Ureter (tissue), 1 donor: ENCODE measurements at places on chromosomes 1 and 21. TPM values are rescaled to one million over a fixed set of nuclear protein-coding genes. Genes with fewer than 3 reads are reported as not detected.

DNA sequence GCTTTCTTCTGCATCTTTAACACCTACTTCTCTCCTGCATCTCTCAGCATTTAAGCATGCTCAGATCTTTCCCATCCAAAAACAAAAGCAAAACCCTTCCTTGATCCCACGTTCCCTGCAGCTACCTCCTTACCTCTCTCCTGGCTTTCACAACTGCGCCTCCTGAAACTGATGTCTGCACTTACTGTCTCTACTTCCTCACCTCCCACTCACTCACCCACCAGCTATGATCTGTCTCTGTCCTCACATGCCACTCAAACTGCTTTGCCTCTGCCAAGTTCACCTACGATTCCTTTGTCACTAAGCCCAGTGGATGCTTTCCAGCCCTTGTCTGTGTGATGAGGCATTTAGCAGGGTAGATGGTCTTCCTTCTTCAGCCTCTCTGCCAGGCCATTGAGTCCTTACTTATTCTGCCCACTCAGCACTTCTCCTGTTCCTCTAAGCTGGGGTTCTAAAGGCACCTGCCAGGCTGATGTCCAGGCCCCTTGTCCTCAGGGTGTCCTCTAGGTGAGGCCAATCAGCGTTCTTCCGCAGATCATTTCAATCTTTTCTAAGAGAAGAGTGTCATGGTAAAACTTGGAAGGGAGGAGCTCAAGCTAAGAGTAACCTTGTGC, 10.0 kb upstream of the GJB3 start:
- no peak for DNase-seq

GRCh38 chr1:221989741-221990140, 247.9 kb upstream of the DUSP10 start:
- no peak for DNase-seq

- DNase-seq = peak; percentile 78
These were observed 29.7 kb downstream of the PBX1 start for GRCh38 chr1:164588516-164589341.

DNA sequence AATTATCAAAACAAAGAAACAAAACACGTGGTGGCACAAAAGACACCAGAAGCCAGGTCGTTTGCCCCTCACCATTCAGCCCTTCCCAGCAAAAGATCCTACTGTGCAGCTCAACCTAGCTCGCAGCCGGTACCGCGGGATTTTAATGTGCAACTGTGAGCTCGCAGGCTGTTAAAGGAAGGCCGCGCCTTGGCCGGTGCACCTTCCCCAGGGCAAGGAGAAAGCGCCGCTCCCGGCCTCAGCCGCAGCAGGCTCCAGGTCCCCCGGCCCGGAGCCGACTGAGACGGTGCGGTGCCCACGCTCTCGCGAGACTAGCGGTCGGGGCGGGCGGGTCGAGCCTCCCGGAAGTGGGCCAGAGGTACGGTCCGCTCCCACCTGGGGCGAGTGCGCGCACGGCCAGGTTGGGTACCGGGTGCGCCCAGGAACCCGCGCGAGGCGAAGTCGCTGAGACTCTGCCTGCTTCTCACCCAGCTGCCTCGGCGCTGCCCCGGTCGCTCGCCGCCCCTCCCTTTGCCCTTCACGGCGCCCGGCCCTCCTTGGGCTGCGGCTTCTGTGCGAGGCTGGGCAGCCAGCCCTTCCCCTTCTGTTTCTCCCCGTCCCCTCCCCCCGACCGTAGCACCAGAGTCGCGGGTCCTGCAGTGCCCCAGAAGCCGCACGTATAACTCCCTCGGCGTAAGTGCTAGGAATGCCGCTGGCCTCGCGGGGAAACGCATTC, at the start of gene AGL:
TSS of gene AGL (plus strand) at position 618 of the 715 bp plus-strand sequence. CDS start 682 bp downstream, outside the sequence.
- DNase-seq = peak; percentile 90

- no peak for DNase-seq
These were observed 18.1 kb downstream of the RGS2 start for GRCh38 chr1:192826791-192827546.

TFF2 gene
- not detected for total RNA-seq

- no peak for DNase-seq
These were observed 7.8 kb upstream of the CDK18 start for GRCh38 chr1:205496661-205497060.

DNA sequence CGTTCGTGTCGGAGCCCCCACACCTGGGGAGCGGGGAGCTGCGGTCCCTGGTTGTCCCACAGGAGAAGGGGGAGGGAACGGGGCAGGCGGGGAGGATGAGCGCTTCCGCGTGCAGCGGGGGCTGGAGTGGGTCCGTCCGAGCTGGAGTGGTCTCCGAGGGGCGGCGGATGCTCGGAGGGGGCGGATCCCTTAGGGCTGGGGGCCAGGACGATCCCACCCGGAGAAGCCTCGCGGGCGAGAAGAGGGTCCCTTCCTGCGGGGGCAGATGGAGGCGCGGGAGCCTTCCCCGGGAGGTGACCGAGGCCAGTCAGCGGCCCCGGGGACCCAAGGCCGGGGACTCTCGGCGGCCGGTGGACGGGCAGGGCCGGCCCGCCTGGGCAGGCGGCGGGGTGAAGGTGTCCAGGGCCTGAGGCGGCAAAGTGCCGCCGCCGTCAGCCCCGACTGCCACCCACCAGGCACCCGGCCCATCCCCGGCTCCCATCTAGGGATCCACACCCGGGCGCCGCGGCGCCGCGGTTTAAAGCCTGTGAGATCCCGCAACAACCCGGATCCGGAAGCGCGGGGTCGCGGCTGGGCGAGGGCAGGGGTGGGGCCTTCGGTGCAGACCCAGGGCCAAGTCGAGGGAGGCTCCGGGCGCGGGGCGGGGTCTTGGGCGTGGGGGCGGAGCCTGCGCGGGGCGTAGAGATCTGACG, 5.3 kb upstream of the CCDC27 start:
- DNase-seq = peak; percentile 86

- peak; percentile 60 for DNase-seq
These were observed 8.7 kb upstream of the TTF2 start for GRCh38 chr1:117051224-117052064.

KRTAP22-1 gene
- not detected for total RNA-seq

GRCh38 chr1:239276051-239276450, 110.3 kb upstream of the CHRM3 start:
- DNase-seq = no peak

DNA sequence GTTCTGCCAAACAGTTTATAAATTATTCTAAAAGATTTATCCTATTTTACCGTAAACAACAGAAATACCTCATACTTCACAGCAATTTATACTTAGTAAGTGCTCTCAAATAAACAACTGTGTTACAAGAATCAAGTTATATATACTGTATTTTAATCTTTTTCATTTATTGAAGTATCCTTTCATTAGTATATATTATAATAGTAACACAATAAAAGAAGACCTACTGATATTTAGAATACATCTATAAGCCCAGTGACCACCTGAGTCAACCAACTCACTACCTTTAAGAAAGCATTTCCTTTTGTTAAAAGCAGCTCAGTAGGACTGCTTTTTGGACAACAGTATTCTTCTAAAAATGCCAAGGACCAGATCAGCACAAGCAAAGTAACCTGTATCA, 5.9 kb downstream of the TMCO1 start:
- no peak for DNase-seq

- peak; percentile 93 for DNase-seq
These were observed at the start of gene CEP170 for GRCh38 chr1:243254927-243255790. TSS of gene CEP170 (minus strand) at chr1:243255281. CDS start at chr1:243225280, 30,001 bp downstream.

- DNase-seq = no peak
These were observed 1424.2 kb downstream of the MRPL39 start for GRCh38 chr21:24183077-24183476.

DNA sequence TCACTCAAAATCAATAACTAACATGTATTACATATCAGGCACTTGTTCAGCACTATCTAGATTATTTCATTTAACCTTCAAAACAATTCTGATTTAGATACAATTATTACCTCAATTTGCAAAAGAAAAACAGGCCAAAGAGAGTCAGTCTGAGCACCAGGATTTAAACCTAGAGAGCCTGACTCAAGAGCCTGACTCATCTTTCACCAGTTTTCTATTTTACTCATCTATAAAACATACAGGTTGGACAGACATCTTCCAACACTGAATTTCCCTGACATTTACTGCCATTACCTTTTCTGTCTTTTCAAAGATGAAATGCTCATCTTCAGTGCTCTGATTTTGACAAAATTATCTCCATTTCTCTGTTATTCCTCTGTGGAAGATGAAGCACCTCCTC, 116.5 kb downstream of the MRPL39 start:
- no peak for DNase-seq

DNA sequence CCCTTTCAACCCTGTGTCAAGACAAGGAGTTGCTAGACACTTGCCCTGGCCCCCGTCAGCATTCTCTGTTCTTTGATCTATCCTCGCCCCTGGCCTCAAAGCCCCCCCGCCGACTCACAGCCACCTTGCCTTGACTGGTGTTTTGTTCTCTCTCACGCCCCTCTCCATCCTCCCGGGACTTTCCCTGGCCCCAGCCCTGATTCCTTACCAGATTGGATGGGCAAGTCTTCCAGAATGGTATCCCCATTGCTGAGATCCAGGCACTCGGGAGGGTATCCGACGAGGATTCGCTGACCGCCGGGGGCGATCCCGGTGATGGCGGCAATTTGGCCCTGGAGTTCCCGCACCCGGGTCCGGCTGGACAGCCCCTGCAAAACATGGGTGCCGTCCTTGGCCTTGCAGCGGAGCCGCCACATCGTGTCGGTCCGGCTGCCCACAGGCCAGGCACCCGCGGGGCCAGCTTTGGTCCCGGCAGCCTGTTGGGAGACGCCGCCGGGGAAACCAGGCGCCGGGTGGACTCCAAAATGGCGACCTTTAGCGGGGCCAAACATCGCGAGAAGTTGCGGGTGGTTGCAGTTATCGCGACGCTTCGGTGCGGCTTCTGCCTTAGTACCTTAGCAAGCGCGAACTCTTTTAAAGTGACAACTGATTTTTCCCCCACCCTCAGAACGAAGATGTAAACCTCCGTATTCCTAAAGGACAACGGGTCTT, 373 bp downstream of the YOD1 start:
- peak; percentile 94 for DNase-seq

DNA sequence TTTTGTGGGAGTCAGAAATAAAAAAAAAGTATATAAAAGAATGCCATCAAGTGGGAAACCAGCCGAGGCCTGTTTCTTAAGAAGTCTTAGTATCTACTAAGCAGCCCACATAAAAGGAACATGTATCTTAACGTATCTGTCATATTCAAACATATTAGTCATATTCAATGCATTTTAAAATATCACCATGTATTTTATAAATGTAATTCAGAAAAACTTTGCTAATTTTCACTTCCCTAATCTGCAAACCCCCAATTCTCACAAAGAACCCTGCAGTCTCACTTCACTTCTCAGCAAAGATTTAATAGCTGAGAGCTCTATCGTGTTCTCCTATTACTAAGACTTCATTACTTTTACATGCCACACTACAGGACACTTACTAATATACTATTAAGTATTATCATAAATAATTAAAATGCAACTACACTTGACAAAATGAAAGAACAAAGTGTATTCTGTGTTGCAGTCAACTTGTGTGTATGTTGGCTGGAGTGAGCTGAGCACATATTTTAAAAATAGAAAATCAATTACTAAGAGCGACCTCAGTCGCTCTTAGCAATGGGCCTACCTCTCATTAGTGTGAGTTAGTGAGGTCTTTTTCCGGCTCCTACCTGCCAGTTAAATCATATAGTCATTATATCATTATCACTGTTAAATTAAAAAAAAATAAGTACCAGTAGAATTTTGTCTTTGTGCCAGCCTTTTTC, 484.3 kb downstream of the LMO4 start:
- no peak for DNase-seq

GRCh38 chr1:84103197-84103992, 40.7 kb upstream of the PRKACB start:
- DNase-seq = no peak
